ENCODE measurements at places on chromosomes 6 and 20.

DNA sequence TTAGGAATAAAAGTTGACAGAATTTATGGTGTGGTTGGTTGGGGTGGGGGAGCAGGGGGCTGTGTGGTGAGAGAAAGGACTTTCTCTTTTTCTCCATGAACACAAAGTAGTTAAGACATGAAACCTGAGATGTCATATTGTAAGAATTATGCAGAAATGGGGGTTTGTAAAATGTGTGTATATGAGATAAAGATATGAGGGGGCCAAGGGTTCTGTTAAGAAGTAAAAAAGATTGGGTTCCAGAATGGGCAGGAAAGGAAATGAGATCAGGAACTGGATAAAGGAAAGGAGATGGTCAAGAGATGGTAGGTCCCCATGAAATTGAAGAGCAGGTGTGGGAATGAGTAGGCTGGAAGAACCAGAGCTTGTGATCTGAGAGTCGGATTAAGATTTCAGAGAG is 9.7 kb downstream of the RNF146 start:
- no peak for DNase-seq

GRCh38 chr6:75180864-75181263 is 25.0 kb downstream of the COL12A1 start:
- no peak for DNase-seq

DNA sequence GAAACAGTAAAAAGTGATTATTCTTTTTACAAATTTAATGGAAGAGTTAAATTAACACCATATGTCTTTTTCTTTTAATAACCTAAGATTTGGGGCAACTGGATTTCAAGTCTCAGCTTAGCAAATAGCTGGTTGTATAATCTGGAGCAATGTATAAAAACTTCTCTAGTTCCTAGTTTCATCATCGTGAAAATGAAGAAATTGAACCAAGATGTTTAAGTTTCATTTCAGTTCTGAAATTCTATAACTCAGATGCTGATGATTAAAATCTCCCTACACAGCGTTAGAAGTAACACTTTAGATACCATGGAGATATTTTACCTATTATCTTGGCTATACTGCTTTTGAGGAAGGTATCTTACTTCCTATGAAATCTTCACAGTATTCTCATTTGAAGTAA is 252.0 kb downstream of the KIF16B start:
- DNase-seq, result no peak

GRCh38 chr20:51204794-51205193 is 181.9 kb upstream of the KCNG1 start:
- no peak for DNase-seq

- DNase-seq, result peak; percentile 22
Measured at GRCh38 chr6:106102034-106102433, 15.9 kb downstream of the PRDM1 start.

DNA sequence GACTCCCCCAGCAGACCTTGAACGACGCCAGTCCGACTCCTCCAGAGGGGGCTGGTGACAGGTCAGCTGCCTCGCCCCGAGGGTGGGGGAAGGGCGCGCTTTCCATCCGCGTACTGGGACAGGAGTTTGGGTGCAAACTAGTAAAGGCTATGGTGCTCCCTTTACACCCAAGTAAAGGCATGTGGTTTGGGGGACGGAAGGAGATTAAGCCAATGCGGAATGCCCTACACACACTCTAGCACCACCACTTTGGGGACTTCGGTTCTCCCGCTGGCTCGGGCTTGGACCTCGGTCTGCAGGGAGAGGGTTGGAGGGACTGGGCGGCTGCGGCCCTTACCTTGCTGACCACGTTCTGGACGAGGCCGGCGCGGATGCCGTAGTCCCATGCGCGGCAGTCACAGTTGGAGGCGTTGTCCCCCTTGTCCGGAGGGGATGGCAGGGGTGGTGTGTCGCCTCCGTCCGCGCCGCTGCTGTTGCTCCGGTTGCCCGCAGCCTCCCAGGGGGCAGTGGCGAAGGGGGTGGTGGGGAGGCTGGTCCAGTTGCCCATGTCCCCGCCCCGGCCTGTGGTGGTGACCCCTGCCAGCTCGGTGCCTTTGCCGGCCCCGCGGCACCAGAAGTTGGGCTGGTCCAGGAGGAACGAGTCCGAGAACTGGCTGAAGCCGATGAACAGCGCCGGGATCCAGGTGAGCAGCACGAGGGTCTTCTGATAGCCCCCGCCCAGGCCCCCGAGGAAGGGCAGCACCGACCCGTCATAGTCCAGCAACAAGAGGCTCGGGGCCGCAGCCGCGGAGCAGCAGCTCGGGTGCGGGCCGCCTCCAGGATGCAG is 1.1 kb downstream of the SLC22A23 start:
- peak; percentile 11 for DNase-seq

DNA sequence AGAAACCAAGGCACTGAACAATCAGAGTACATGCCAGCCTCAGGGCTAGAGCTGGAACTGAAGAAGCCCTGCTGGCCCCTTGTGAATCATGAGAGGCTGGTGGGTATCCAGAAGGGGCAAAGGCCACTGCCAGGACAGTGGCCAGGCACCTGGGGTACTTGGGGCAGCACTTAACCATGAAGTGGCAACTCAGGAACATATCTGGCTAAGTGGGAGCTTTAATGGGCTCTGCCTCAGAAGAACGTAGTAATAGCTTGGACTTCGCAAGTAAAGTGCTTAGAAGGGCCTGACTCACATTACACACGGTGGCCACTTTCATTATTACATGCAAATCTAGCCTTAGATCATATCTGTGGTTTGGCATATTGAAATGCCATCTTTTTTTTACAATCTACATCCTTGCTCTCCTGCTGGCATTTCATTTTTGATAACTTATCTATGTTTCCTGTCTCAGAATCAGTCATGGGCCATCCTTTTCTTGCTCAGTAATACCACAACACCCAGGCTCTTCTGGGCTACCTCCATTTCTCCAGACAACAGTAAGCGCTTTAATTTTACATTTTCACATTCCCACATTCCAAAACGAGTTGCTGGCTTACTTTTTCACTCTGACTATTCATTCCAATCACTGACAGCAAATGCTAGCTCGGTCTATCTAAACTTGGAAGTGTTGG is 21.6 kb downstream of the NAPB start:
- no peak for DNase-seq

- DNase-seq, result peak; percentile 19
Measured at GRCh38 chr6:125747589-125748405, 1.6 kb upstream of the HEY2 start.

DNA sequence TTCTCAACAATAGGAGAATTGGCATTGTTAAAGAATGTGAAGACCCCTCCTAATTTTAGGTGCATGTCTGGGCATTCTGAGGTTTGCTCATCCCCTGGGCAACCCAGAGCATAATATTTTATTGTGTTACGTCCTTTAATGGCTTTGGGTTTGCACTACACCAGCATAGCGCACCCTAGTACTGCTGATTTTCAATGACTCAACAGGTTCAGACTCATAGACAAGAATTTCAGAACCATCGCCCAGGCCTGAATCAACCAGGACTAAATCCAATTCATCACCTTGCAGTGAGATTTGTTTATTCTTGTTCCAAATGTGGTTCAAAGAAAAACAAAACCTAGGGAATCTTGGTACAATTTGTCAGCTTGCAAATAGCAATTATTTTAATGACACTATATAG is 137.8 kb upstream of the PHACTR1 start:
- no peak for DNase-seq

DNA sequence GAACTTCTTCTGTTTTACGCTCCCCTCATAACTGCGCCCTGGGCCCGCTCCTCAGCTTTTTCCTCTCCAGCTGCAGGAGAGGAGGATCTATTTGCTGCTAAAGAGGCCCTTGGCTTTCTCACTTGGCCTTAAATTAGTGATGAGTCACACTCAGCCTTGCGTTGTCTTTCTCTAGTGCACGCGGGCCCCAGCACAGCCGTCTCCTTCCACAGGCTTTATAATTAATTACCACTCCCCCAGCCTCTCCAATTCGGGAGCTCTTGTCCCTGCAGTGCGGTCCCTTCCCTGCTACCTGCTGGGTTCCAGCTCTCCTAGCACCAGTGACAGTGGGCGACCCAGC is 25.2 kb downstream of the PACSIN1 start:
- no peak for DNase-seq

DNA sequence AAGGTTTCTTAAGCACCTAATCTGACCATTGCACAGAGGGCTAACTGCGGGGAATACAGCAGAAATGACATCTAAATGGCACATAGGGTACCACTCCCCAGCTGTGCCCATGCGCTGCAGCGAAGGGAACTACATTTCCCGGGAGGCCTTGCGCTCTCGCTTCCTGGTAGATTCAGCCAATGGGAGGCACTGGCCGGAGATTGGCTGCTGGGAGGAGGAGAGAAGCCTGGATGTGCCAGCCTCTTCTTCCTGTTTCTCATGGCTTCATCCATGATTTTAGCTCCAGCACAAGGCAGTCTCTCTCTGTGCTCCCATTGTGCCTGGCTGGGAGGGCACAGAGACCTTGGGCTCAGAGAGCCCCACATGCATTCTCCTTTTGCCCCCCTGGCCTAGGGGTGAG is 101.7 kb upstream of the FOXA2 start:
- no peak for DNase-seq

DNA sequence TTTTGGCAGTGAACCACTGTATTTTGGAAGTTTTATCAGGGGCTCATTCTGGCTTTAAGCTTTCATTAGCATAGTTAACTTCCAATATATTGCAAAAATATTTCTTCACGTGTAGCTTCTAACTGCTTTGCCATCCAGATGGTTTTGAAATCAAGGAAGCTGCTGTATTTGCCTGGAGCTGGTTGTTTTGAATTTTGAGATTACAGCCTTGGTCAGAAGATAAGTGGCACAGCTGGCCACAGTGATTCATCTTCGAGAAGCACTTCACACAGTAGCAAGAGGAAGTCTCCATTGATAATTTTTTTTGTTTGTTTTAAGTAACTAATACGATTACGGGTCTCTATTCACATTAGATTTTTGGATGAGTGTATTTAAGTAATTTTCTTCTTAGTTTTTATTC is 3.8 kb downstream of the APCDD1L start:
- DNase-seq, result no peak

DNA sequence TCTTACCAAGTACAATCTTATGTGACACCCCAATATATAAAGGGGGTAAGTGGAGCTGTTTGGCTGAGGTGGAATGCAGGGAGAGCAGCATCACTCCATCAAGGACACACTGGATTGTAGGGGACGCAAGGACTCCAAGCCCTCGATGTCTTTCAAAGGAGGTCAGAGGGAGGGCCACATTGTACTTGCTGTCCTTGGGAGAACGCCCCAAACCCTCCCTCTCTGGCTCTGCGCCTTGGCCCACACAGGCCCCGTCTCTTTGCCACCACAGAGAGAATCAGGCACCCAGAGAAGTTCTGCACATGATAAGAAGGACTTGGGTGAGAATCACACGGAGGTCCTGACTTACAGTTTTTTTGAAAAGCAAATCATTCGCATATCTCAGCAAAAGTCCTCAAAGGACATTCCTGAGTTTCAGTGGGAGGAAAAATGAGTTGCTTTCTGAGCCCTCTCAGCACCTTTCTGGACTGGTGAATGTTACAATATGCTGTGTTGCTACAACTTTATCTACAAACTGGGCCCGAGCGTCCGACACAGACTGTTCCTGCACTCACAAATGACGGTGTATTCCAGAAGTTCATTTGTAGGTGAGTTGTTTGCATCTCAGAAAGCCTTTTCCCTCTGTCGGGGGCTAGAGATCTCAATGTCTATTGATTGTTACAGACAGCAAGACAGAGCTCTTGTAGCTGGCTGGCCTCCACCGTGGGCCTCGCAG is 92.5 kb upstream of the AKAP12 start:
- DNase-seq, result no peak

DNA sequence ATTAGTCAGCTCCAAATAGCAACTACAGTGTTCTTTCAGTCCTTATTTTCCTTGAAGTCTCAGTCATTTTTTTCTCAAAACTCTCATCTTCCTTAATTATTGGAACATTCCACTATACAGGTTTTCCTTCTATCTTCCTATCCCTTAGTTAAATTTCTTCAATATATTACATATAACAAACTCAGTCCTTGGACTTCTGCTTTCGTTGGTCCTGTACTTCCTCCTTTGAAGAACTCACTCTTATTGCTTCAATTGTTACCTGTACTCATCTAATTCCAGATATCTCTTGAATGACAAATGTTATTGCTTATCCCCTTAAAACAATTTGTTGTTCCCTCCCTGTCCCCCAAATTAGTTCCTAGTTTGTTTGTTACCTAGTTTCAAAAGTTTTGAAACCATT is 67.7 kb upstream of the NOTCH4 start:
- no peak for DNase-seq

GRCh38 chr20:41040855-41041254 is 12.2 kb downstream of the TOP1 start:
- no peak for DNase-seq

DNA sequence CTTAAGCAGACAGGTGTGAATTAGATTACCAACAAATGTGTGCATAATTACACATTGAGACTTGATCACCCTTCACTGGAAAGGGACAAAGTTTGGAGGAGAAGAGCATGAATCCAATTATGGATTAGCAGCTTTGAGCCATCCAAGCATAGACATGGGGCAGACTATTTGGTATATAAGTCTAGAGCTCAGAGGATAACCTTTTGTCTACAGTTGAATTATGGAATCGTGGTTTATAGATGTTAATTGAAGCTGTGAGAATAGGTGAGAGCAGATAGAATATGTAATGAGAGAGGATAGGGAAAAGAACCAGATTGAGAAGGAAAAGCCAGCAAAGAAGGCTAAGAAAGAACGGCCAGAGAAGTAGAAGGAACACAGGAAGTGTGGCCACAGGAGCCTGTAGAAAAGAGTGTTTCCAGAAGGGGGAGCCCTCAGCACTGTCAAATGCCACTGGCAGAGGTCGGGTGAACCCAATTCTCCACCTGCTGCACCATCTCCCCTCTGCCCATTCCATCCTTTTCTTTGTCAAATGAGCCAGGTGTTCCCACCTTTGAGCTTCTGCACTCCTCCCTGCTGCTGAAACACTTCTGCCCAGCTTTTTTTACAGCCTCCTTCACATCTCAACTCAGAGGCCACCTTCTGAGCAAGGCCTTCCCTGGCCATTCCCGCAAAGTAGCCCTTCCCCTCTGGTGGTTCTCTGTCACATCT is 7.3 kb downstream of the DNTTIP1 start:
- peak; percentile 76 for DNase-seq

- no peak for DNase-seq
Measured at GRCh38 chr6:223763-224162, 68.5 kb upstream of the DUSP22 start.
